G401 (cell line): ENCODE measurements at places on chromosomes 1 and 21. TPM values are rescaled to one million over a fixed set of nuclear protein-coding genes. Genes with fewer than 3 reads are reported as not detected.

DNA sequence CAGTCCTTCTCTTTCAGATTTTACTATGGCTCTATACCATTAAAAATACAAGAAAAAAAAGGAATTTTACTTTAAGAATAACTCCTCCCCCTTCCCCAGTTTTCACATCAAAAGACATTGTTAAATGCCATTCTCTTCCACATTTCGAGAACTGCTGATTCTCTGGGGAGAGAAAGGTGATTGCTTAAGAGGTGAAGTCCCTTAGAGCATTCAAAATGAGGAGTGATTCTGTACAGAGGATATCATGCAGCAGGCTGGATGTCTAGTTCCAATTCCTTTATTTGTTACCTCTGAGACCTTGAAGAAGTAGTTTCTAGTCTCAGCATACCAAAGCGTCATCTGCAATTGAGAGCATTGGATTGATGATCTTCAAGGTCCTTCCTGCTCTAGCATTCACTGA is 46.9 kb downstream of the FMO3 start:
- no peak for DNase-seq

GRCh38 chr1:93680420-93681100 is 1.1 kb downstream of the BCAR3 start:
- DNase-seq, result peak; percentile 55

Gene FCRL6
- not detected in 2 replicates for total RNA-seq

Gene S100B
- total RNA-seq, result not detected in 2 replicates

Gene PRAMEF10
- not detected in 2 replicates for total RNA-seq

GRCh38 chr21:44547656-44548331 is 3.5 kb downstream of the KRTAP10-2 start:
- no peak for DNase-seq

Gene ABCG1
- 2.0 and 6.0 TPM in 2 replicates for total RNA-seq

- DNase-seq, result no peak
These were observed 46.5 kb upstream of the PODN start for GRCh38 chr1:53015508-53015860.

Gene CLCNKB
- 1.3 TPM in 1 of 2 replicates, not detected in the other for total RNA-seq

Gene OR10Z1
- not detected in 2 replicates for total RNA-seq

GRCh38 chr21:46355161-46356004 is 31.4 kb downstream of the PCNT start:
- DNase-seq, result no peak

Gene FCGR3B
- not detected in 2 replicates for total RNA-seq

DNA sequence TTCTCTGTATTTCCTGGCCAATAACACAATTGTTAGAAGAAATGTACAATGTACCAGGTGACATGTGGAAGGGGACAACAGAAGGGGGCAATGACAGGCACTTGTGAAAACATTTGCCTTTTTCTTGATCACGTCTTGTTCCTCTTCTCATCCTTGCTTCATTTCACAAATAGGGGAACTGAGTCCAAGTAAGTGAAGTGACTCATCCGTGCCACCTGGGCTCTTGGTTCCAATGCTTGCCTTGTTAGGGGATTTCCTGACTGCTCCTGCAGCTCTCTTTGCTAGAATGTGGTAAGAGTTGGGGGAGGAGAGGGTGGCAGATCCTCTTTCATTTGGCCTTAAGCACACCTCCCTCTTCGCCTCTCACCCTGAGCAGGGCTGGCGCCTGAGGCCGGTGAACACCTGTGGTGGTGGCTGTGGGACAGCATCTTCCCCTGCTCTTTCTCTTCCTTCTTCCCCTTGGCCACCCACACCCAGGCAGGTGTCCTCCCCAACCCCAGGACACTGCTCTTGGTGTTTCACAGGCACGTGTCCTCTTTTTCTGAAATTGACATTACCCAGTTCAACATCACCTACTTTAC is 2.2 kb upstream of the RHEX start:
- DNase-seq, result no peak

Gene COX20
- 11.9 and 12.2 TPM in 2 replicates for total RNA-seq

GRCh38 chr21:43770066-43770655 is 5.9 kb downstream of the CSTB start:
- no peak for DNase-seq

Gene TOMM40L
- total RNA-seq, result 24.2 and 37.4 TPM in 2 replicates

- no peak for DNase-seq
These were observed 149.5 kb upstream of the HP1BP3 start for GRCh38 chr1:20936621-20937020.

Gene PLPPR5
- total RNA-seq, result 7.1 and 13.6 TPM in 2 replicates

GRCh38 chr21:34807146-34807880 is 138.5 kb downstream of the CLIC6 start:
- no peak for DNase-seq

Gene FAM177B
- total RNA-seq, result not detected in 2 replicates

DNA sequence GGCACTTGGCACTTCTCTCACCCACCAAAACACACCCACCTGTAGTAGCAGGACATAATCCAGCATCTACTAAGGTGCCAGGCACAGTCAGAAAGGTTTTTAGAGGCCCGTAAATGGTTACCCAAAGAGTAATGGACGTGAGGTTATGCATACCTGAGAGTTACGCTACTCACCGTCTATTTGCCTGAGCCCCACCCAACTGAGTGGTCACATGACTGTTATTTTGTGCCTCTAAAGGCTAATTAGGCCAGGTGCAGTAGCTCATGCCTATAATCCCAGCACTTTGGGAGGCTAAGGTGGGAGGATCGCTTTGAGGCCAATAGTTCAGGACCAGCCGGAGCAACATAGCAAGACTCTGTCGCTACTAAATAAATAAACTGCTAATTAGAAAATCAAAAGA is 11.0 kb downstream of the LMX1A start:
- DNase-seq, result no peak

DNA sequence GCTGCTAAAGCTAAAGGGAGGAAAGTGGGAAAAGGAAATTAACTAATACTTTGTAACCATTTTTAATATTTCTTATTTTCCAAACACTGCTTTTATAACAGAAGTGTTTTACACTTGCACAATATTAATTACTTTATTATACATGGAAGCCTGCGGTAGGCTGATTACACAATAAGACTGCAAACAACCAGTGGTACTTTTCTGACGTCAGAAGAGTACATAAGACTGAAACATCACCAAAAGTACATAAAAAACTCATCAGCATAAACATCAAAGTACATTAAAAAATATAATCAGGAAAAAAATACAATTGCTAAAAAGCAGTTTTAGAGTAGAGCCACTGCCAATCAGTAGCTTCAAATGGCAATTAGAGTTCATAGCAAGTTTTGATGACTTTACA is 4.6 kb downstream of the ZNF281 start:
- no peak for DNase-seq

DNA sequence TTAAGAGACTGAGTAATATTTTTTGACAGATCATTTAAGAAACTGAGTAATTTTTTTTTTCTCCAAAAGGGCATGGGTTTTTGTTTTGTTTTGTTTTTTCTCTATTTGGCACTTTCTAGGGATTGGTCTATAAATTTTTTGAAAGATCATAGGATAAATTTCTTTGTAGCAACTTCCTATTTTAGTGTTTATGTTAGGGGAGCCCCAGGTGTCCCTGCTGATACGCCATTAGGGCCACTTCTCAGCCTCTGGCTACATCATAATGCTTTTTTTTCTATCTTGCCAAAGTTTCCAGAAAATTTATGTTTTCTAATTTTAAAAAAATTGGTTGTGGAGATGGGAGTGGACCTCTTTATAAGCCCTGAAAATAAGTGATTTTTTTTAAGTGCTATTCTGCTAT is 2.6 kb downstream of the GABPA start:
- no peak for DNase-seq

- no peak for DNase-seq
These were observed 1029.0 kb upstream of the B3GALT2 start for GRCh38 chr1:194215448-194215847.

GRCh38 chr1:14055442-14056223 is 355.6 kb downstream of the PRDM2 start:
- DNase-seq, result no peak

Gene FAAP20
- 79.9 and 105 TPM in 2 replicates for total RNA-seq

Gene E2F2
- total RNA-seq, result 8.4 and 11.7 TPM in 2 replicates

DNA sequence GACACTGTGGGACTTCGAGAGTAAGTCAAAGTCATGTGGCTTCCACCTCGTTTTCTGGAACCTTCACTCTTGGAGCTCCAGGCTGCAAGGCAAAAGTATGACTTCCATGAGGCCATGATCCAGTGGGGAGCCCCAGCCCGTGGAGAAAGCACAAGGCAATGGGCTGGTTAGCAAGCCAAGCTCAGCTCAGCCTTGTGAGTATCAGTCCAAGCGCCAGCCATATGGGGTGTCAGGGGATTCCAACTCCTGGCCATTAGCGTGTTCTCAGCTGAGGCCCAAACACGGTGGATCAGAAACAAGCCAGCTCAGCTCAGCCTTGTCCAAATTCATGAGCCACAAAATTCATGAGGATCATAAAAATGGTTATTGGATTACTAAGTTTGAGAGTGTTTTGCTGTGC is 261.0 kb downstream of the RHOU start:
- DNase-seq, result no peak

GRCh38 chr1:150551051-150551783 is 2.0 kb downstream of the ADAMTSL4 start:
- no peak for DNase-seq

Gene LYSMD1
- 6.2 and 8.9 TPM in 2 replicates for total RNA-seq

Gene SPATA1
- total RNA-seq, result not detected in 2 replicates

Gene LCE1E
- not detected in 2 replicates for total RNA-seq

Gene ETV3
- 6.5 and 9.8 TPM in 2 replicates for total RNA-seq

- peak; percentile 74 for DNase-seq
These were observed 49.6 kb upstream of the GOLT1A start for GRCh38 chr1:204263254-204263910.

GRCh38 chr1:246318036-246318359 is 189.1 kb downstream of the SMYD3 start:
- DNase-seq, result no peak

- no peak for DNase-seq
These were observed 145.2 kb downstream of the FOXD2 start for GRCh38 chr1:47582891-47583608.

DNA sequence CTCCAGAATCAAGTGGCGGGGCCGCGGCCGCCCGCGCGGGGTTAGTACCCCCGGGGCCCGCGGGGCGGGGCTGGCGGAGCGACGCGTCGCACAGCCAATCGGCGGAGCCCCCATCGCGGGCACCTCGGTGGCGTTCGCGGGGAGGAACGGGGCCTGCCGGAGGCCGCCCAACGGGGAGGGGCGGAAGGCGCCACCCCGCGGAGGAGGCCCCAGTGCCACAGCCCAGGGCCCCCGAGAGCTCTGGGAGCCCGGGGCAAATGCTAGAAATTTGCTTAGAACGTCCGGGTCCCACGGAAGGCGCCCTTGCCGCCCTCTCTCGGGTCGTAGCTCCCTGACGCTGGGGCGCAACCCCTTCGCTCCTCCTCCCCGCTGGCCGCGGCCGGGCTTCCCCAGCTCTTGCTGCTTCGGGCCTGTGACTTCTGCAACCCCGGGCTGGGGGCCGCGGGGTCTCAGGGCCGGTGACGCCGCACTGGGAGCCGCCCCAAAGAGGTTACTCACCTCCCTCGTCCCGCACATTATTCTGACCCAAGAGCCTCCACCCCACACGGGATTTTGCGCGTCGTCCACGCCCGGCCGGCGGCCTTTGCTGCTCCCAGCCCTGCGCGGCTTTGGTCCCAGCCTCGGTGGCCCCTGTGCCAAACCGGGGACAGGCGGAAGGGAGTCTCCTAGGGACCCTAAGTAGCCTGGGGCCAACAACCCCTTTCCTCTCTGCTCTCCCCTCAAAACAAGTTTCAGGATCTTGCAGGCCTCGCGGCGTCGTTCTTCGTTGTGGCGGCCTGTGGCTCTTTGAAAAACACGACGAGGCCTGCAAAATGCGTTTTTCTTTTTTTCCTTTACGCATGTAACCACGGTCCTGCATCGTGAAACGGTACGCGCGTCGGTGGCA is at the start of gene RUNX3:
Gene RUNX3, minus strand, starts transcription at position 17 of the 886 bp plus-strand sequence. CDS start 408 bp downstream, outside the sequence.
- DNase-seq, result no peak

- DNase-seq, result no peak
These were observed 5.8 kb upstream of the ZNF326 start for GRCh38 chr1:89989099-89989498.

Gene NCAM2
- 5.2 and 6.7 TPM in 2 replicates for total RNA-seq

Gene GJB3
- total RNA-seq, result not detected in 2 replicates

Gene OR2L2
- total RNA-seq, result not detected in 2 replicates

Gene SH2D2A
- 1.8 and 2.4 TPM in 2 replicates for total RNA-seq

- no peak for DNase-seq
These were observed 29.8 kb upstream of the KIAA0040 start for GRCh38 chr1:175222296-175222938.

Gene C1QTNF12
- 5.1 and 13.3 TPM in 2 replicates for total RNA-seq
